ENCODE measurements at places on chromosomes 11 and 22.

DNA sequence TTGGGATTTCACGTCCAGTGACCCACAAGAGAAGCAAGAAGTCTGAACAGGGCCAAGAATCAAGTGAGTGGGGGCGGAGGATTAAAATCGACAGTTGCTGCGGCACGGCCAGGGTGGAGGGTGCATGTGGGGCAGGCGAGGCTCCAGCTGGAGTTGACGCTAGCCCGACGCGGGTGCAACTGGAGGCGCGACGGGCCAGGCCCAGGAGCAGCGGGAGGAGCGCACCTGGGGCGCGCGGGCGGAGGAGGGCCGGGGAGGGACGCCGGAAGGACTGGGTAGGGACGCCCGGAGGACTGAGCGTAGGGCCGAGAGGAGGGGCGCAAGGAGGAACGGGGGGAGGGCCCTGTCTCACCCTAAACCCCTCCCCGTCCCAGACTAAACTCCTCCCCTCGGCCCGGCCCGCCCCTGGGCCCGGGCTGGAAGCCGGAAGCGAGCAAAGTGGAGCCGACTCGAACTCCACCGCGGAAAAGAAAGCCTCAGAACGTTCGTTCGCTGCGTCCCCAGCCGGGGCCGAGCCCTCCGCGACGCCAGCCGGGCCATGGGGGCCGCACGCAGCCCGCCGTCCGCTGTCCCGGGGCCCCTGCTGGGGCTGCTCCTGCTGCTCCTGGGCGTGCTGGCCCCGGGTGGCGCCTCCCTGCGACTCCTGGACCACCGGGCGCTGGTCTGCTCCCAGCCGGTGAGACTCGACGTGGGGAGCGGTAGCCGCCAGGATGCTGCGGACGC lies at the start of gene IL17RA:
Gene IL17RA, plus strand, starts transcription at position 447 of the 723 bp plus-strand sequence. Its CDS starts 92 bp downstream, at position 539.
- peak; percentile 46 for DNase-seq

DNA sequence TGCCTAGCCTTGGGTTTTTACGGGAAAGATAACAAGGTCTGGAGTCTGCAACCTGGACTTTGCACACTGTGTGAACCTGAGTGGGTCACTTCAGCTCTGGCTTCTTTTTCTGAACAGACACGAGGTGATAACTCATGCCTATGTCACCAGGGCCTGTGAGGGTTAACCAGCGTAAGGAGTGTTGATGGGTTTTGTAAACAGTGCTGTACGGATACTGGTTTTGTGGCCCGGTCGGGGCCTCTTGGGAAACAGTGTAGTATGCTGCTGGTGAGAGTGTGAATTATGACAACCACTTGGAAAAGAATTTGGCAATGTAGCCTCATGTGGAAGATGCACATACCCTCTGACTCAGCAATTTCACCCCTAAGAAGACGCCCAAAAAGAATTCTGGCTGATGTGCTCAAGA lies 266.8 kb downstream of the MN1 start:
- DNase-seq, result no peak

- DNase-seq, result no peak
These were observed 12.7 kb upstream of the MSANTD2 start for GRCh38 chr11:124812876-124813275.

DNA sequence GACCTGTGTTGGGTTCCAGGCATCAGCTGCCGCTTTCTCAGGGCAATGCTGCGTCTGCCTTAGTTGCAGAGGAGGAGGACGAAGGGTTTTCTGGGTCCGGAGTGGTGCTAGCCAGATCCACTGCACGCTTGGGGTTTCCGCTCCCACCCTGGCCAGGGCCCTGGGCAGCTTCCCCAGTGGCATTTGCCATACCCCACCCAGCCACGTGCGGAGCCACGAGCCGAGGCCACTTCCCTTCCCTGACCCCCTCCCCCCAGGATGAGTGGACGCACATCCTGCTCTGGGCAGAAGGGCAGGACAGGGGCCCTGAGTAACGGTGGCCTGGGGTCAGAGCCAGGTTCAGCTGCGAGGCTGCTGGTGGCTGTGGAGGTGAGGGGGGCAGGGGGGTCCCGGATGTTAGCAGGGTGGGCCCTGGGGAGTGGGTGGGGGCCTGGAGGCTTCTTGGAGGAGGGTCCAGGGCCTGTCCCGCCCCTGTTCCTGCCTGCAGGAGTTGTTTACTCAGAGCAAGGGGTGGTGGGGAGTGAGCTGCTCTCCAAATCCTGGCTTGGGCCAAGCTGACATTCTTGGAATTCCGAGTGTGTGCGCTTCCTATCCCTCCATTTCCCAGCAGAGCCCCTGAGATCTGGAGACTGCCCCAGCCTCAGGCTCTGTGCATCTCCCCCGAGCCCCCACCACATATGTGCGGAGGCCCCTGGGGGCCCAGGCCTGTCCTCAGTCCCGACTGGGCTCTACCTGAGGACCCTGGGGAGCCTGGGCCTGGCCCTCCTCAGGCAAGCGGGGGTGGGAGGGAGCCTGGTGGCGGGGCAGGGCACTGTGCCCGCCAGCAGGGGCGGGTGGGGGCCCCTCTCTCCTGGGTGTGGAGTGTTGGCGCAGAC lies 1.4 kb downstream of the TSPAN4 start:
- DNase-seq, result no peak

DNA sequence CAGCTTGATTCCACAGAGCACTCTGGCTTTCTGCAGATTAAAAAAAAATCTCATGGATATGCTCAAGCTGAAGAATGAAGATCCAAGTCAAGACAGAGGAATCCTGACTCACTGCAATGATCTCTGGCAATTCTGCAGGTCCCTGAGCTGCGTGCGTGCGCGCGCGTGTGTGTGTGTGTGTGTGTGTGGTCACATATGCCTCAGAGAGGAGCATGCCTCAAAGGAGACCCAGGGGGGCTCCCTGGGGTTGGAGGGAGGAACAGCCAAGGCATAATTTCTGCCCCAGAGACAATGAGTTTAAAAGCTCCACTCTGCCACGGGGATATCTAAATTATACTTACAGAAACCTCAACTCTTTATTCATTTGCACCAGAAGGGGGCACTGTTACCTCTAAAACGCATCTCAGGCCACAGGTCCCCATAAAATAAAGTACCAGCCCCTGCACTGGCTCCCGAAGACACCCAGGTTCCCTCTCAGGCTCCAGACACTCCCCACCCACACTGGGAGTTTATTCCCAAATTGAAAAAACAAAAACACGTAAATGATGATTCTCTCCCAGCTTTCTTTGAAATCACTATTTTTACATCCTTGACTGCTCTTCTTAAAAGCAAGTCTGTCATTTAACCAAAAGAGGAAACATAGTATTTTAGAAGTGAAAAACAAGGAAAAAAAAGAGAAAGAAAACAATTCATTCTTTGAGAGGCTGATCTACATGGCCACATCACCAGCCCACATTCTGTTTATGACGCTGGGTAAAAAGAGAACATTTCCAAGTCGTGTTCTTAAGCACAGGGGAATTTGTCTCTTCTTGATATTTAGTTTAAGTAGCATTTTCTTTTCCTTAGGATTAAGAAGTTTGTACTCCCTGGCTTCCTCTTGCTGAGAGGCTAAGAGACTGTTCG lies 401.0 kb downstream of the LARGE1 start:
- DNase-seq, result peak; percentile 40
